ENCODE measurements at places on chromosomes 7 and 10. TPM values are rescaled to one million over a fixed set of nuclear protein-coding genes. Genes with fewer than 3 reads are reported as not detected.

PRPS1L1 gene
- not detected for polyA plus RNA-seq

SORCS3 gene
- polyA plus RNA-seq: 0.57 TPM

TMEM139 gene
- 0.46 TPM for polyA plus RNA-seq

MASTL gene
- 2.6 TPM for polyA plus RNA-seq

DUS4L gene
- polyA plus RNA-seq: 7.9 TPM

CCL24 gene
- polyA plus RNA-seq: not detected

LEP gene
- not detected for polyA plus RNA-seq

FOXI2 gene
- polyA plus RNA-seq: not detected

IL15RA gene
- polyA plus RNA-seq: 7.6 TPM

TSPAN13 gene
- polyA plus RNA-seq: not detected

INTS15 gene
- 29.7 TPM for polyA plus RNA-seq

ANKRD61 gene
- polyA plus RNA-seq: 0.50 TPM

CYP51A1 gene
- 12.2 TPM for polyA plus RNA-seq

SYT15B gene
- not detected for polyA plus RNA-seq

GLUD1 gene
- polyA plus RNA-seq: 116 TPM

CDK14 gene
- 0.43 TPM for polyA plus RNA-seq

PILRA gene
- 0.40 TPM for polyA plus RNA-seq

CALHM3 gene
- not detected for polyA plus RNA-seq

PRLHR gene
- polyA plus RNA-seq: not detected

TAS2R5 gene
- polyA plus RNA-seq: 0.90 TPM

STOX1 gene
- polyA plus RNA-seq: 0.76 TPM

RTKN2 gene
- polyA plus RNA-seq: 5.1 TPM

RAB19 gene
- polyA plus RNA-seq: 3.3 TPM

NPFFR1 gene
- polyA plus RNA-seq: not detected

HABP2 gene
- polyA plus RNA-seq: not detected

ATXN7L1 gene
- polyA plus RNA-seq: 21.1 TPM

ARPC1A gene
- polyA plus RNA-seq: 55.7 TPM

OR2A42 gene
- polyA plus RNA-seq: not detected

MRM2 gene
- polyA plus RNA-seq: 58.3 TPM

GIMAP5 gene
- polyA plus RNA-seq: 570 TPM

C10orf95 gene
- polyA plus RNA-seq: 0.41 TPM

Data from naive thymus-derived CD4-positive, alpha-beta T cell (primary cell).